ENCODE measurements at places on chromosomes 1 and 21. TPM values are rescaled to one million over a fixed set of nuclear protein-coding genes. Genes with fewer than 3 reads are reported as not detected.

Gene ARF1
- 350 TPM for total RNA-seq

Gene DMRTB1
- not detected for total RNA-seq

Gene SLC6A9
- total RNA-seq = 7.4 TPM

Gene KCNJ9
- not detected for total RNA-seq

Gene AUNIP
- total RNA-seq = 8.8 TPM

Gene C1orf94
- not detected for total RNA-seq

Gene LRRC71
- not detected for total RNA-seq

Gene KRTAP13-3
- not detected for total RNA-seq

Gene OR2L5
- total RNA-seq = not detected

Gene SLC30A2
- total RNA-seq = not detected

Gene F13B
- total RNA-seq = not detected

Gene PLPP3
- not detected for total RNA-seq

Gene LRRC7
- 0.29 TPM for total RNA-seq

Gene KCNC4
- total RNA-seq = 10.7 TPM

Gene TEDDM1
- total RNA-seq = not detected

Gene KAZN
- total RNA-seq = 1.7 TPM

Gene IFI44
- 37.2 TPM for total RNA-seq

Gene C1orf105
- total RNA-seq = not detected

Gene SMCP
- not detected for total RNA-seq

Gene MUTYH
- total RNA-seq = 54.5 TPM

Gene SH2D1B
- not detected for total RNA-seq

Gene DENND4B
- 107 TPM for total RNA-seq

Gene PAPPA2
- 0.07 TPM for total RNA-seq

Gene NUP210L
- total RNA-seq = not detected

Gene ST6GALNAC3
- total RNA-seq = 2.7 TPM

Gene FAM177B
- total RNA-seq = not detected

Gene APOBEC4
- not detected for total RNA-seq

Gene PADI2
- total RNA-seq = not detected

Gene GCSAML
- 0.16 TPM for total RNA-seq

Gene ZBTB37
- 7.9 TPM for total RNA-seq

Gene NEXN
- total RNA-seq = 2.8 TPM

Gene GJA9
- total RNA-seq = not detected

Gene PIGR
- 0.07 TPM for total RNA-seq

Gene GFI1
- 54.3 TPM for total RNA-seq

Gene KRTAP13-4
- total RNA-seq = not detected

Gene CLCA4
- total RNA-seq = not detected

Gene NBPF6
- not detected for total RNA-seq

Gene FCRL5
- 0.05 TPM for total RNA-seq

Gene TMEM183A
- total RNA-seq = 82.2 TPM

Gene KRTAP21-2
- total RNA-seq = not detected

Gene ABCG1
- 12.7 TPM for total RNA-seq

Measured in activated CD8-positive, alpha-beta T cell treated with anti-CD3 and anti-CD28 coated beads for 36 hours (primary cell).